Neural progenitor cell (in vitro differentiated cells): ENCODE measurements at places on chromosomes 16 and 17. TPM values are rescaled to one million over a fixed set of nuclear protein-coding genes. Genes with fewer than 3 reads are reported as not detected.

GRCh38 chr17:6070913-6071511 lies 833 bp downstream of the WSCD1 start:
- DNase-seq, result peak; percentile 48

GRCh38 chr17:68456339-68457167 lies 743 bp downstream of the WIPI1 start:
- peak; percentile 88 for DNase-seq

PIPOX gene
- total RNA-seq, result 3.7 and 8.8 TPM in 2 replicates

GRCh38 chr16:74071996-74072535 lies 224.5 kb upstream of the PSMD7 start:
- no peak for DNase-seq

GRCh38 chr16:89633064-89633631 lies 19.7 kb downstream of the DPEP1 start:
- DNase-seq, result no peak
